Stimulated activated CD4-positive, alpha-beta T cell treated with anti-CD3 and anti-CD28 coated beads, Interleukin-4, amount 100 ng/mL, for 24 hours (primary cell): ENCODE measurements at places on chromosomes 12 and 14.

DNA sequence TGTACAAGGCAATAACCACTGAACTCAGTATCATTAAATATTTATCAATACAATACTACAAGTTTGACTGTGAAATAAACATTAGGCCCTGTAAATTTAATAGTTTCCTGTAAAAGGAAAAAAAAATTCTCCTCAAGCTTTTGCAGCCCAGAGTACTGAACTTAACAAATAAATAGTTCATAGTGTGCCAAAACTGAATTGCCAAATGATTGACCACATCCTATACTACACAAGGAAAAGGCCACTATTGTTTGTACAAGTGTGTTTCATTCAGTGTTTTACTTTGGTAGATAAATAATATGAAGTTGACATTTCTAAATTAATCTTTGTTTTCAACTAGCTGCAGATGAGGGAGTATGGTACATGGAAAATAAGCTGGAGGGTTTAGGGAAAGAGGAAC lies 379.6 kb downstream of the FLRT2 start:
- DNase-seq, result no peak

GRCh38 chr12:92253301-92253700 lies 107.7 kb upstream of the BTG1 start:
- no peak for DNase-seq

- DNase-seq, result no peak
Observed at GRCh38 chr12:21568115-21568514, 36.5 kb downstream of the GYS2 start.

GRCh38 chr12:111842556-111843396 lies 748 bp downstream of the MAPKAPK5 start:
- DNase-seq, result peak; percentile 45

DNA sequence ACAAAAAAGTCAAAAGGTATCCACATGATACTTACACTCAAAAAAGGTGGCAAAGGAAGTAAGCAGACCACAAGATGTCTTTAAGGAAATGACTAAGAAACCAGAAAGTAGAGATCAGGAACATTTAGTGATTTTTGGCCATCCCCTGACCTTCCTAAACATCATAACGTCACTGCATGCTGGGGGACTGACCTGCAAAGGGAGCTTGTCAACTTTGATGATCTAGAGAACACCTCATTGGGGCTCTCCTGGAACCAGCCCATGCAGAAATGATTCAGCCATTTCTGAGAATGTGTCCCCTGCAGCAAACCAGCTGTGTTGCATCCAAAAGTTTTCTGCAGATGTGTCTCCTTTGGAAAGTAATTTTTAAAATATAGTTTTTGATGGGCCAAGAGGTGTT lies 152.2 kb upstream of the RASSF8 start:
- DNase-seq, result no peak
